Epithelial cell of esophagus (primary cell): ENCODE measurements at places on chromosomes 4 and X.
A peak's percentile ranks its signal among the peaks of the same experiment; 100 is the strongest.

DNA sequence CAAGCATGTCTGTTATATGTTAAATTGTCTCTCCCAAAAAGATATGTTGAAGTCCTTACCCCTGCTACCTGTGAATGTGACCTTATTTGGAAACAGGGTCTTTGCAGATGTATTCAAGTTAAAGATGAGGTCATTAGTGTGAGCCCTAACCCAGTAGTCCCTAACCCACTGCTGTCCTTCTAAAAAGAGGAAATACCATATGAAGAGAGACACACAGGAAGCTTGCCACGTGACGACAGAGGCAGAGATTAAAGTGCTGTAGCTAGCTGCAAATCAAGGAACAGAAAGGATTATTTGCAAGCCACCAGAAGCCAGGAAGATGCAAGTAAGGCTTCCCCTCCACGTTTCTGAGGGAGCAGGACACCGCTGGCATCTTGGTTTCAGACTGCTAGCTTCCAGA lies 150.1 kb downstream of the HNRNPD start:
- DNase-seq = no peak

- no peak for DNase-seq
These were observed 2.2 kb upstream of the MGARP start for GRCh38 chr4:139282065-139282720.

DNA sequence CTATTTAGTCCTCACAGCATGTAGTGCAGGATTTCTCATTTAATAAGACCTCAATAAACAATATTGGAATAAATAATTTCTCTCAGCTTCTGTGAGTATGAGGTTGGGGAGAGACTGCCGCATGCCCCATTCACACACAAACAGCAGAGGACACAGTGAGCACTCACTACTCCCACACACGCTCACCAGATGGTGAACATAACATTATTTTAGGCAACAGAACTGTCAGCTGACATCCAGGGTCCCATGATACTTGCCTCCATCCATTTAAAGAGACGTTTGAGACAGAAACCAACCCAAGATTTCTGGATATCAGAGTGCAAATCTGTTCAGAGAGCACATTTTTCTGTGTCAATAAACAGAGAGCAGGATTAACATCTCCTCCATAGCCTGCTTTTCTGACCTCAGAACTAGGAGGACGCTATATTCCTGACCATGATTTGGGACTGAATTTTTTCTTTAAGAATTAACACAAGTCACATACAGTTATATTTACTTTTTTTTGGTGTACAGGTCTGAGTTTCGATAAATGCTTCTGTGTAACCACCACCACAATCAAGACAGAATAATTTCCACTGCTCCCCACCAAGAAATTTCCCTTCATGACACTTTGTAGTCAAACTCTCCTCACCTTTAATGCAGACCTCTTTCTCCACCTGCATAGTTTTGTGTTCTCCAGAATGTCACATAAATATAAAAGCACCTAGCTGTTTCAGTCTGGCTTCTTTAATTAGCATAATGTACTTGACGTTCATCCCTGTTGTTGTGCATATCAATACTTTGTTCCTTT lies 16.7 kb downstream of the GPRIN3 start:
- DNase-seq = no peak

- DNase-seq = no peak
These were observed 45.3 kb upstream of the HMX1 start for GRCh38 chr4:8916906-8917305.

DNA sequence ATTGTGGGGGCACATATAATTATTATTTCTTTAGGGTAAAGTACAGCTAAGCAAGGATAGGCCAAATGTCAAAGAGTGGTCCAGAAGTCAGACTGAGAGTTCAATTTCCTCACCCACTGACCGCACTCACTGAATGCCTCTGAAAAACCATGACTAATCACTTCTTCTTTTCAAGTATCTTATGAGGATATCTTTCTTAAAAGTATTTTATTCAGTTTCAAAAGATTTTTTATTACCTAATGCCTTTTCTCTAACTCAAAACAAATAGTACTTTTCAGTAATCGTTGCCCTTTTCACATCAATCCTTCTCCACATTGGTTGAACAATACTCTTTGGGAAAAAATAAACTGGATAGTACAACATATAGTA lies 61.7 kb upstream of the CAMK2D start:
- peak; percentile 26 for DNase-seq

GRCh38 chr4:113394730-113395530 lies 345.5 kb downstream of the ANK2 start:
- DNase-seq = peak; percentile 87

DNA sequence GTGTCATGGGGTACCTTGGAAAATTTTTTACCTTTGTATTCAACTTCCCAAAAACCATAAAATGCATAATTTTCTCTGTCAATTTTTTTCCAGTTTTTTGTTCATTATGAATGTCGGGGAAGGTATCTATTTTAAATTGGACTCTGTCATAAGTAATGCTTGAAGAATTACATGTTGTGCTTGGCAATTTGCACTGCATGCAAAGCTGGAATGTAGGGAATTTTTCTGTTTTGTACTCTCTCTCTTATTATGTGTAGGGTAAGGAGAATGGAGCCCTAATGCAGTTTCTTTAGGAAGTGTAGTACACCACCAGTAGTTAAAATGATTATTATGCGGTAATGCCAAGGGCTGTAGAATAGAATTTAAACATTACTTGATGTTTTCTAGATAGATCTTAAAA lies 137.7 kb upstream of the LIMCH1 start:
- no peak for DNase-seq

DNA sequence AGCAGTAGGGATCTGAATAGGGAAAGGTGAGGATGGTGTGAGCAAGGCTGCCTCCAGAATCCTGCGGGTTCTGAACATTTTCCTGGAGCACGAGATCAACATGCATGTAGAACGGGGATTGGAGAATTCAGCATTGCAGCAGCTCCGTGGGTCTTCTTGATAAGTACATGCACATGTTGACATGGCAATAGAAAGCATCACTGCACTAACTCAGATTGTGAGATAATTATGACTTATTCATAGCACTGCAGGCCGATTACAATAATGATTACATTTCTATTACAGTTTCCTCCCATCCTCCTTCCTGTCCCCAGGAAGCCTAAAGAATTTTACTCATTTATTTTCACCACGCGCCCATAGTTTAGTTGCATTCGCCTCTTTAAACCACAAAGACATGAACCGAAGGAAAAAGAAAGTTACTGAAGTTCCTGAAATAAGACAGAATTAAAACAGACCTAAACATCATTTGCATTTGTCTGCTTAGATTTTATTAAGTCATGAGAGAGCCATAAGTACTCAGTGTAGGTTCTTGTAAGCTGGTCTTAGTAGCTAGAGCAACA lies 61.3 kb upstream of the ARX start:
- no peak for DNase-seq

GRCh38 chrX:130295519-130296296 lies 27.0 kb upstream of the ZNF280C start:
- DNase-seq = peak; percentile 36

- peak; percentile 42 for DNase-seq
These were observed 5.1 kb downstream of the USP27X start for GRCh38 chrX:49884290-49884862.

DNA sequence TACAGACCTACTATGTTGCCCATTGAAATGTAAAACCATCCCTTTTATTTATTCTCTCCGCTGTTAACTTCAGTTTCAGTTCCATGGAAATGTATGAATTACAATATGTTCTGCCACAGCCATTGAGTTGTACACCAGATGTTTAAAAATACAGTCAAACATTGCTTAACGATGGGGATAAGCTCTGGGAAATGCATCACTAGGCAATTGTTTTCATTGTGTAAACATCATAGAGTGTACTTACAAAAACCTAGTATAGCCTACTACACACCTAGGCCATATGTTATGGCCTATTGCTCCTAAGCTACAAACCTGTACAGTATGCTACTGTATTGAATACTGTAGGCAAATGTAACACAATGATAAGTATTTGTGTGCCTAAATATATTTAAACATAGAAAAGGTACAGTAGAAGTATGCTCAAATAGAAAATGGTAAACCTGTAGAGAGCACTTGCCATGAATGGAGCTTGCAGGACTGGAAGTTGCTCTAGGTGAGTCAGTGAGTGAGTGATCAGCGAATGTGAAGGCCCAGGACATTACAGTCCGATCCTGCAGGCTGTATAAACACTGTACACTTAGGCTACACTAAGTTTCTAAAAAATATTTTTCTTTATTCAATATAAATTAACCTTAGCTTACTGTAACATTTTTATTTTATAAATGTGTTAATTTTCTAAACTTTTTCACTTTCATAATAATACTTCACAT lies 2.7 kb upstream of the PF4V1 start:
- DNase-seq = peak; percentile 59

- DNase-seq = no peak
These were observed 230.2 kb upstream of the STK26 start for GRCh38 chrX:131792789-131793462.

DNA sequence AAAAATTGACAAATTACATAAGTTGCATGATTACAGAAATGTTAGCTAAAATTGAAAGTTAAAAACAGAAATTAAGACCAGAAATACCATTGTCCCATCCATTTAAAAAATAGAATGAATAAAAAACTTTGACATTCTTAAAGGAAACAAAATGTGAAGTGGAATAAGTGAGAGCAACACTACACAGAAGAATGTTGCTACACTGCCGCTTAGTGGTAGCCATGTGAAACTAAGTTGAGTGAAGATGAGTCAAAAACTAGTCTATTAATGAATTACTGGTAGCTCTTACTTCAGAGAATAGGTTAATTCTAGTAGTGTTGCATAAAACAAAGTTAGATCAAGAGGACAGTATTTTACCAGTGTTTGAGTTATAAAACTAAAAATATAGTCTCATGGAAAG lies 571.0 kb upstream of the KLHL4 start:
- peak; percentile 30 for DNase-seq

GRCh38 chrX:920234-920799 lies 289.7 kb downstream of the SHOX start:
- DNase-seq = no peak

DNA sequence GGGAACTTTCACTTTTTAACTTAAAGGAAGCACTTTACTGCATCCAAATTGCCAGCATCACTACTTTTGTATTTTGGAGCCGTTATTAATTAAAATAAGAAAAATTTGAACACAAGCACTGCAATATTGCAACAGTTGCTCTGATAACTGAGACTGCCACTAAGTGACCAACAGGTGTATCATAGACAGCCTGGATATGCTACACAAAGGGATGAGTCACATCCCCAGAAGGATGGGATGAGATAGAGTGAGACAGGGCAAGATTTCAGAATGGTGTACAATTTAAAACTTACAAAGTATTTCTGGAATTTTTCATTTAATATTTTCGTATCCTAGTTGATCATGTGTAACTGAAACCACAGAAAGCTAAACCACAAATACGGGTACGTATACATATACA lies 204.1 kb downstream of the MAPK10 start:
- peak; percentile 53 for DNase-seq

GRCh38 chrX:46754586-46755061 lies 4.3 kb downstream of the SLC9A7 start:
- DNase-seq = no peak

GRCh38 chrX:12480956-12481355 lies 310.3 kb upstream of the PRPS2 start:
- DNase-seq = no peak

- DNase-seq = peak; percentile 52
These were observed 165.2 kb upstream of the SLC7A11 start for GRCh38 chr4:138407329-138407728.

DNA sequence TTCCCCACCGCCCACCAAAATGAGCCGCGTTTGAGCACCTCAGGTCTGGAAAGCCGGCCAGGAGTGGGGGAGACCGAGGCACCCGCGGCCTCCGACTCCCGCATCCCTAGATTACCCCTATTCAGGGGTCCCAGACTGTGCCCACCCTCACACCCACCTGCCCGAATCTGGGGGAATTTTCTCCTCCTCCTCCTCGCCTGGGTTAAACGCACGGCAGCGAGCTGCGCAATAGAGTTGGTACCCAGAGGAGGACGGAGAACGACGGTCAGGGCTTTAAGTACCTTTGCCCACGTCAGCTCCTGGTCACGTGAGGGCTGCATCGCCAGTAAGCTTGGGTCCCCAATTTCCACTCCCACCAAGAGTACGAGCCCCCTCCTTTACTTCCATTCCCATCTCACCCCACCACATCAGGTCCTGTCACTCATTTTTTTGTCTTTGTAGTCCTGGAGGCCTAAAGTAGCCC lies at the start of gene ARMCX2:
Gene ARMCX2, minus strand, starts transcription at position 250 of the 463 bp plus-strand sequence. CDS start 2,262 bp downstream, outside the sequence.
- peak; percentile 50 for DNase-seq

- DNase-seq = no peak
These were observed 2319.5 kb downstream of the ARAP2 start for GRCh38 chr4:33924811-33925210.

DNA sequence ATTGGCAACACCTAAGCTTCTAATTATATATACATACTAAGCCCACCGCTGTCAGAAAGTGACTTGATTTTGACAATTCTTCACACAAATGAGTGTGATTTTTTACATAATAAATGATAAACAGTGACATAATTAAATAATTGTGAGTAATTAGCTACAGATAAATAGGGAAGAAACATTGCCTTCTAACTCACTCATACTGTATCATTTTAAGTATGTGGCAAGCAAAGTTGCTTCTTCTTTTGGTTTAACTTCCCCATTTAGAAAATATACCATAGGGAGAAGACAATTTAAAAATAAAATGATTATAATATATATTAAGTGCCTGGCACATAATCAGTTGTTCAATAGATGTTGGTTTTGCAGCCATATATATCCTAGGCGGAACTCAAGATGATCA lies 644.2 kb downstream of the FSTL5 start:
- DNase-seq = no peak

DNA sequence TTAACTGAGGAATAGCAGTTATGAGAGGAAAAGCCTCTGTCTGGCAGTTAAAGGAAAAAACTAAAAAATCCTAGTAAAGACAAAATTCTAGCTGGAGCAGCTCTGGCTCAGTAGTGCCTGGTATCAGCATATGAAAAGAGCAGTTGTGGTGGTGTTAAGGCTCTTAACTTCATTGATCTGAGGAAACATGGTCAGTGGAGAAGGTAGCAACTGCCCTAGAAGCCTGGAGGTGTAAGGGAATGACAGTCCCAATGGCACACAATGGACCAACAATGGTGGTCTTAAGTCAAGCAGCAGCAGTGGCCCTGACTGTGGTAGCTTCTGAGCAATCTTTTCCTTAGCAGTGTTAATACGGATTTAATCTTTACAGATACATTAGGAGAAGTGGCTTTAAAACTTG lies 189.6 kb upstream of the POF1B start:
- no peak for DNase-seq

- peak; percentile 68 for DNase-seq
These were observed 97.5 kb upstream of the ZNF518B start for GRCh38 chr4:10554694-10555093.
